ENCODE measurements at places on chromosomes 1 and 21.
A peak's percentile ranks its signal among the peaks of the same experiment; 100 is the strongest.

- DNase-seq: no peak
Measured at GRCh38 chr1:101075926-101076325, 50.3 kb upstream of the DPH5 start.

DNA sequence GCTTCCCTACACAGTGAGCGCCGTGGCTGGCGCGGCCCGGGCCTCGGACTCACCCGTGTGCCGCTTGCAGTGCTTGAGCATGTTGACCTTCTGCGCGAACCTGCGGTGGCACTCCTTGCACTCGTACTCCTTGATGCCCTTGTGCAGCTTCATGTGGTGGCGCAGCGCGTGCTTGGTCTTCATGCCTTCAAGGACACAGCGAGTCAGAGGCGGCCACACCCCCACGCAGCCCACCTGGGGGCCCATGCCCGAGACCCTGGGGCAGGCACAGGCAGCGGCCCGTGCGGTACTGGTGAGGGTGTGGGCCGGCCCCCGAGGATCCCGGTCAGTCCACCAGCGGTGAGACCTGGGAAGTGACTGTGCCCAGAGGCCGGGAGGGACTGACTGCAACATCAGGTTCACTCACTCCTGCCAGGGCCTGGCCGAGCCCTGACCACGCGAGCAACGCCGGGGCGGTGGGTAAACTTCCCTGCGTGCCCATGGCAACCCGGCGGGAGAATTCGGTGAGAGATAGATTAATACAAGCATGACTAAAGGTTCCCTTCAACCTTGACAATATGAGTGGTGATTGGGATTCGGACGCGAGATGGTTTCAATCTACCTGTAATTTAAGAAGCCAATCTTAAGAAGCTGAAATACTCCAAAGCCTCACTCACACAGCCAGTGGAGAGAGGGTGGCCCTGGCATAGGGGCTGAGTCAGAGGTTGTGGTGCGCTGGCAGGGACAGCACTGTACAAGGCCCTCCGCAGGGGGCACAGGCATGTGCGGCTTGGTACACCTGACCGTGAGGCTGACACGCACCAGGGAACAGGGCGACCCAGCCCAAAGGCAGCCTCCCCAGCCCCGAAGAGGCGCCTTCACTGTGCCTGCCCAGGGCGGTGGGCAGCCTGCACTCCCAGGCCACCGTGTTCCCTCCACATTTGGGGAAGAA, 49.1 kb upstream of the RIPK4 start:
- no peak for DNase-seq

GRCh38 chr1:165960136-165960535, 132.7 kb downstream of the UCK2 start:
- DNase-seq: peak; percentile 56

GRCh38 chr1:172545396-172546004, 12.6 kb downstream of the SUCO start:
- no peak for DNase-seq

GRCh38 chr1:58524353-58524945, 22.1 kb downstream of the OMA1 start:
- peak; percentile 81 for DNase-seq

- DNase-seq: no peak
Measured at GRCh38 chr1:5507340-5507739, 484.9 kb downstream of the NPHP4 start.

- DNase-seq: peak; percentile 40
Measured at GRCh38 chr1:76759950-76760349, 107.3 kb upstream of the ST6GALNAC5 start.

- no peak for DNase-seq
Measured at GRCh38 chr1:15722836-15723532, 13.1 kb upstream of the SLC25A34 start.

DNA sequence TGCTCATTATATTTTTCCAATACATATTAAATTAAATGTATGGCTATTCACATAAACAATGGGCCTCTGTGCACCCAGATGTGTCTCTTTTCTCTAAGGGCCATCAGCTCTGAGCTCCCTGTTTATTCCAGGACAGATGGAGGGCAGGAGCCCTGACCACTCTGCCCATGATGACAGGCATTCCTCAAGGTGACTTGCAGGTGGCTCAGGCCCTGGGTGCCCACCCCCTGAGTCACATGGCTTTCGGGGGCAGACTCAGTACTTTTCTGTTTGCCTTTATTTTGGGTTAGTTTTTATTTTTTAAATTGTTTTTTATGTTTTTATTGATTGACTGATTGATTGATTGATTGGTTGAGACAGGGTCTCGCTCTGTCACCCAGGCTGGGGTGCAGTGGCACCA, 6.4 kb upstream of the LRP8 start:
- no peak for DNase-seq

DNA sequence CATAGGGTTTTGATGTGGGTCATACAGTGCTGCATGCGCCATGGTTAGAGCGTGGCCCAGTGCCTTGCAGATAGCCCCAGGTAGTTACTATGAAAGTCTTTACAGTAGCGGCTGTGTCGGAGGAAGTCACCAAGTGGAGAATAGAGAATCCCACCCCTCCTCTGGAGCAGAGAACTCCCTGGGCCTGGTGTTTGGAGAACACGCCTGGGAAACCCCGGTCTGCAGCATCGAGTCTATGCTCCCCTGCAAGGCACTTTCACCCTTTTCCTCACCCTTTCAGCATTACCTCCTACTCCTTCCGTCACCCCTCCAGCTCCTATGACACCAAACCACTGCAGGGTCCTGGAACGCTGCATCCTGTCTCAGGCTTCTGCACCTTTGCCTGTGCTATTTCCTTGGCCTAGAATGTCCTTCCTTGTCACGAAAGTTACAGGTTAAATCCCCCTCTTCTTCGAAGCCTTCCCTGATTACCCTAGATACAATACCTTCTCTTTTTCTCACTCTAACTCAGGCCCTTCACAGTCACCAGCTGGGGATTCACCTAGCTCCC, 2.7 kb upstream of the SLC1A7 start:
- DNase-seq: no peak

- DNase-seq: peak; percentile 33
Measured at GRCh38 chr1:186958520-186958919, 129.8 kb downstream of the PLA2G4A start.

GRCh38 chr1:230301822-230302221, 124.3 kb downstream of the PGBD5 start:
- DNase-seq: no peak

GRCh38 chr1:167272369-167272957, 51.8 kb downstream of the POU2F1 start:
- no peak for DNase-seq

DNA sequence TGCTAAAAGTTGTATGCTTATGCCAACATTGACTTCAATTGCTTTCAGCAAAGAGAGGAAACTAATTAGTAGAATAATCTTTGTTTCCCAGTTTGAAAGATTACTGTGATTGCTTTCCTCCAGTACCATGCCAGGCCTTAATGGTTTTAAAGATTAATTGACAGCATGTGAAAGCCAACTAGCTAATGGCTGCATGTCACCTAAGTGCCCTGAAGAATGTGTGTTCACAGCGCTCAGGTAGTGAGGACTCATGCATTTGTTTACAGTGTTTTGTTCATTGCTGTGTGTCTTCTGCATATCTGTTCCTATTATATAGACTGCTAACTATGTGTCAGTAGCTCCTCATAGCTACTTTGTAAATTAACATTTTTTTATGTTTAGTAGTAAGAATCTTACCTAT, 335.6 kb downstream of the LRRIQ3 start:
- no peak for DNase-seq

- peak; percentile 40 for DNase-seq
Measured at GRCh38 chr1:229408458-229409037, 25.3 kb downstream of the ACTA1 start.

DNA sequence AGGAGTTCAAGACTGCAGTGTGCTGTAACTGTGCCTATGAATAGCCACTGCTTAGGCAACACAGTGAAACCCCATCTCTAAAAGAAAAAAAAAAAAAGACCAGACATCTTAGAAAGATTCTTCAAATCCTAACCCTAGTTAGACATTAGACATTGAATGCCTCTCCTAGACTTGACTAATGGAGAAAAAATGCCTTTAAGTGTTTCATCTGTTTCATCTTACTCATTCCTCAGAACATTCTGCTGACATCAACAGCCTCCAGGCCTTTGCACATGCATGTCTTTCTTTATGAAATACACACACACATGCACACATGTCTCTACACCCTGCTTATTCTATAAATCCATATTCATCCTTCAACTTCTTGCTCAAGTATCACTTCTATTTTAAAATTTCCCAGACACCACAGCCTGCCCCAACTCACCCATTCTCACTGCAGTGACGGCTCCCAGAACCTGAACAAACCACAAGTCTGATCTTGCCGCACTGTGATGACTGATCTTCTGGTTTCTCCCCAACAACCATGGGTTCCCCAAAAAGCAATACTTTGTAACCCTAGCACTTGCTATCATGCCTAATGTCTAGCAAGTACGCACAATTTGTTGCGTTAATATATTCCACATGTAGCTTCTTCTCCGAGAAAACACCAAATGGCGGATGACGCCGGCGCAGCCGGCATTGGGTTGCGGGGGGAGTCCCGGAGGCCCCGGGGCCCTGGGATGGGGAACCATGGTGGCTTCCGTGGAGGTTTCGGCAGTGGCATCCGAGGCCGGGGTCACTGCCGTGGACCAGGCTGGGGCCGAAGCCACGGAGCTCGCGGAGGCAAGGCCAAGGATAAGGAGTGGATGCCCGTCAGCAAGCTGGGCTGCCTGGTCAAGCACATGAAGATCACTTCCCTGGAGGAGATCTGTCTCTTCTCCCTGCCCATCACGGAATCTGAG, 37.4 kb downstream of the LRRC52 start:
- peak; percentile 69 for DNase-seq

GRCh38 chr1:65044411-65044810, 78.1 kb upstream of the JAK1 start:
- no peak for DNase-seq

- peak; percentile 25 for DNase-seq
Measured at GRCh38 chr1:93384656-93385055, 38.9 kb downstream of the DR1 start.

GRCh38 chr1:108050911-108051629, 86.1 kb upstream of the VAV3 start:
- DNase-seq: no peak

DNA sequence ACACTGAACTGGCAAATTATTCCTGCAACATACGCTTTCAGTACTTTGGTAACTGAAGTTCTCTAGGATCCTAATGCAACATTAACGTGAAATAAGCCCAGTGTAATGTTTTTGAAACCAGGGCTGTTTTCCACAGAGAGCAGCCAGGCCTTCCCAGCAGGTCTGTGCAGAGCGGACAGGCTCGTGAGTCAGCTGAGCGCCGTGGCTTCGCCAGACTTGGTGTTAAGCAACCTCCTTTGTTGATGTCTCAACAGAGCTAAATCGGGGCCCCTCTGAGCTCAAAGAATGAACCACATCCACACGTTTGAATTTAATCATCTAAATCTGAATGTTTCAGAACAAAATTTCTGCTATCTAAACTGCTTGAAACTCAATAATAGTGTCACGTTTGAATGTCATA, 181.8 kb upstream of the FMN2 start:
- peak; percentile 82 for DNase-seq

DNA sequence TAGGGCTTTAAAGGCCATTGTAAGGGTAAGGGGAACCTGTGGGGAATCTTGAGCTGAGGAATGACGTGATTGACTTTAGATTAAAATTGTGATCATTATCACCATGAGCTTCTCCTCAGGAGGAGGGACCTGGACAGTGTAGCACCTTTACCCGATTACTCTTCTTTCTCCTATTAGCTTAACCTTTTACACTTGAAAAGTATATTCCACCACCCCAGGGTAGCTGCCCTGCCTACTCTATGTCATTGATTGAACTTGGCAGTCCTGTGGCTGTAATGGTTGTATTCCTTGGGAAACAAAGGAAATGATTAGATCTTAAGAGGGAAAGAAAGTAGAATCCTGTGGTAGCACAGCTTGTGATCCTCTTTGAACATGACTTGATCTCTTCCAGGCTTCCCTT, 47.7 kb downstream of the CACHD1 start:
- DNase-seq: no peak

DNA sequence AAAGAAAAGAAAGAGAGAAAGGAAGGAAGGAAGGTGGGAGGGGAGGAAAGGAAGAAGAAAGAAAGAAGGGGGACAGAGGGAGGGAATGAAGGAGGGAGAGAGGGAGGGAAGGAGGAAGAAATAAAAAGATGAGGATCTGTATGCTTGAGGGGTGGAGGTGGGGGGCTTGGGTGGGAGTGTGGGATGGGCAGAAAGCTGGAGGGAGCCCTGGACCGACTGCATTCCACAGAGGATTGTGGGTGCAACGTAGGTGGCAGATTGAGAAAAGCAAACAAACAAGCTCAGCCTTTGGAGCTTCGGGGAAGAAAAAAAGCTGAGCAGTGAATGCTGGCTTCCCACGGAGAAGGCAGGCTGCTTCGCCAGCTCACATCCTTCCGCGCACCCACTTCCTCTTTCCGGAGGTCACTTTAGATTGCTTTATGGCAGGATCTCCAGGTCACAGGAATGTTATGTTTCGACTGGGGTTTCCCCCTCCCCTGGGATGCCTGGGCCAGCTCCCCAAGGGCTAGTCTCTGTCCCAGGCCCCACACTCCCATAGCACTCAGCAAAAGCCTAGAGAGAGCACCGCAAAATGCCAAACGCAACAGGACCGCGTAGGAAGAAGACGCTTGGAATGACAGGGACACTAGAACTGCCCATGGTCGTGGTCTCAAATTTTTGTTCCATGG, 20.7 kb upstream of the LGALS8 start:
- DNase-seq: peak; percentile 68

DNA sequence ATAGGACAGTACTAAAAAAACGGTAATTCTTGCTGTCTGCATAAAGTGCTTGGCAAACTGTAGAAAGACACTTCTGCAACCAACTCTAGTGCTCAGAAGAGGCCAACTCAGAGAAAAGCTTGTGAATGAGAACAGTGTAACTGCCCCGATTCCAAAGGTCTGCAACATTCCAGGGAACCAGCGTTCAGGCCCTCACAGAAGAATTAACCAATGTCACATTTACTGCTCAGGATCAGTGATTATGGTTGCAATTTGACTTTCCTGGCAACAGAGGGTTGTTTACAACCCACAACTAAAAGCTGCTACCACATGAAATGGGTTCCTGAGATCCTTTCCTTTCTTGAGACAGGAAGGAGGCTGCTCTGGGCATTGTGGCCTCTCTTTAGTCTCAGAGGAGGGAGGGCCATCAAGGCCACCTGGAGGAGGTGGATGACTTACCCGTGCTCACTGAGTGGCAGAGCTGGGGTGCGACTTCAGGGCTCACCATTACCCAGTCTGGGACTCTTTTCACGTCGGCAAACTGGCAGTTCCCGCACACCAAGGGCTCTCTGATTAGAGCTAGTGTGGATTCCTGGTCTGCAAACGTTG, 15.3 kb downstream of the SRSF4 start:
- DNase-seq: peak; percentile 66

DNA sequence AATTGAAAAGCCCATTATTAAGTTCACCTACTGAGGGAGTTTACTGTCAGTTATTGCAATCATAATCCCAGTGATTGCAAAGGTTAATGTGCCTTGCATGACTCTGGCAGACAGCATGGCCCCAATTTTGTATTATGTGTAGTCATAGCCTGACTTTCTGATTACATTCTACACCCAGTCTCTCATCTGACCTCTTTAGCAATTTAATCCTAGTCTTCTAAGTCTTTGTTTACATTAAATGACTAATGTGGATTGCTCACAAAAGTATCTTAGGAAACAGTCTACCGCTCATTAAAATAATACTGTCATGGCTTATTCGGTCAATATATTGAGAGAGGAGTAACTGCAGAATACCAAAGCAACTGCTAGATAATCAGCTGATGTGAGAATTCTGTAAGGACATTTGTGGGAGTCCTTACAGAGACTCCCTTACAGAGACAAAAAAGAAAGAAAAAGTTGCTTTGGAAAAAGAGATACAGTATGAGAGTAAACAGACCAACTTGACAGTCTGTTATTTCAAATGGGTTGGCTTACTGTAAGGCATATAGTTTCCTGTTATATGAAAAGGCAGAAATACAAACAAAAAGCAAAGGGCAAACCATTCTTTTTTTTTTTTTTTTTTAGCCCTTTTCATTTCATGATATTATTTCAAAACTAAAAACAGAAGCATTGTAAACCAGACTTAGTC, 42.8 kb downstream of the SMG7 start:
- peak; percentile 57 for DNase-seq

Measured in AG10803 (cell line).